ENCODE measurements at places on chromosomes 5 and 9.

GRCh38 chr9:128370367-128370751 lies 815 bp upstream of the URM1 start:
- DNase-seq, result no peak

DNA sequence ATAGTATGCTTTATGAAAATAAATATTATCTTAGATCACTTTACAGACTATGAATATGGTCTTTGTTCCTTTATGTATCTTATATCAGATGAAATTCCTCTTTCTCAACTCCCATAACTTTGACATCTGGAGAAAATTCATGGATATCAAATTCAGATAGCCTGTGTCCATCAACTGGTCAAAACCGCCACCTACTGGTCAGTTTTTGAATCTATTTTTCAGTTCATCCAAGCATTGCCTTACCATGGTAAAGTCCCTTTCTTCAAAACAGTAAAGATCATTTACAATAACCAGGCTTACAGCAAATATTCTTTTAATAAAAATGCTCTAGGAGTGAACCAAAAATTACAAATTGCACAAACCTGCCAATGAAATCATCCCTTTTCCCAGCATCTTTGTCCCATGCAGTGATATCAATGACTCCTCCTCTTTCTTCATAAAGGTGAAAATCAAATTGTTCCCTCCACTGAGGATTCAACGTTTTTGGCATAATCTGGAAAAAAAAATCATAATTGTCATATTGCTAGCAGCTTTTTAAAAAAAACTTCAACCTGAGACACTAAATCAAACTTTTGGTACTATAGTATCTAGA lies 290.5 kb downstream of the SLF1 start:
- no peak for DNase-seq

GRCh38 chr5:5158472-5158895 lies 18.4 kb downstream of the ADAMTS16 start:
- DNase-seq, result no peak

DNA sequence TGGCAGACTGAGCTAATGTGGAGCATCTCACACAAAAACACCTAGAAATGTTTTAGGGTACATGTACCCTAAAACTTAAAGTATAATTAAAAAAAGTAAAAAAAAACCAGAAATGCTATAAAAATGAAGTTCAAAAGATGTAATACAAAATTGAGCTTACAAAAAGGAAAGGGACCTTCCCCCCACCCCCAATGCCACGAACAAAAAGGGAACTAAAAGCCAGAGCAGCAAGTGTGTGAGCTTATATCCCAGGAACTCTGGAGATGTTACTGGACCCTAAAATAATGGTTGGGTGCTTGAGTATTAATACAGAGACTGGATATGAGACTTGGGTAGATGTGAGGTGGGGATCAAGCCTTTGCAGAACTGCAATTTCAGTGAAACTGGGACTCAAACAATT lies 11.0 kb downstream of the SPATA9 start:
- DNase-seq, result no peak

All from testis (tissue), 5 donors.